ENCODE measurements at places on chromosomes 12 and 14.

DNA sequence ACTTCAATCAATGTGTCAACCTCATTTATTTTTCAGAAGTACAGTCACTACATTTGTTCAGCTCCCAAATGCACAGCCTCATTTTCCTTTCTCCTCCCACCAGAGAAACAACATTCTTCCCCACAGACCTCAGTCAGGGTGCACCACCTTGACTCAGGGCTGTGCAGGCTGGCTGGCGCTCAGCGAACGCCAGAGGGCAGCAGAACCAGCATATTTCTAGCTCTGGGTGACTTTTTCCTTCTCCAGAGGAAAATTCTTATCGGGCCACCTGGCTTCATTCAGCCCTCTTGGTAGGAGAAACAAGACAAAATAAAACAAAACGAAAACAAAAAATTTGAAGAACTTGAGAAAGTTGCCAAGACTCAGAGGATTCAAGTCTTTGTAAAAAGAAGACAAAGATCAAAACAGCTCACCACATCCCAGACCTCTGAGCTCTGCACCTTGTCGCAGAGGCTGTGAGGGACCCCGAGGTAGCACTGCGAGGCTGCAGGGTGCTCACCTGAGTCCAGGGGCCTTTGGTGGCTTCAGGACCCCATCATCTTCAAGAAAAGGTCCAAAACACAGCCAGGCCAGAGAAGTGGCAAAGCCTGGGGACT is 33.7 kb downstream of the PAH start:
- peak; percentile 14 for DNase-seq

- DNase-seq, result no peak
Measured at GRCh38 chr12:132064631-132065030, 79.5 kb downstream of the DDX51 start.

- no peak for DNase-seq
Measured at GRCh38 chr12:54261815-54262402, 18.0 kb downstream of the CBX5 start.

- no peak for DNase-seq
Measured at GRCh38 chr12:122106843-122107242, 28.3 kb downstream of the MLXIP start.

DNA sequence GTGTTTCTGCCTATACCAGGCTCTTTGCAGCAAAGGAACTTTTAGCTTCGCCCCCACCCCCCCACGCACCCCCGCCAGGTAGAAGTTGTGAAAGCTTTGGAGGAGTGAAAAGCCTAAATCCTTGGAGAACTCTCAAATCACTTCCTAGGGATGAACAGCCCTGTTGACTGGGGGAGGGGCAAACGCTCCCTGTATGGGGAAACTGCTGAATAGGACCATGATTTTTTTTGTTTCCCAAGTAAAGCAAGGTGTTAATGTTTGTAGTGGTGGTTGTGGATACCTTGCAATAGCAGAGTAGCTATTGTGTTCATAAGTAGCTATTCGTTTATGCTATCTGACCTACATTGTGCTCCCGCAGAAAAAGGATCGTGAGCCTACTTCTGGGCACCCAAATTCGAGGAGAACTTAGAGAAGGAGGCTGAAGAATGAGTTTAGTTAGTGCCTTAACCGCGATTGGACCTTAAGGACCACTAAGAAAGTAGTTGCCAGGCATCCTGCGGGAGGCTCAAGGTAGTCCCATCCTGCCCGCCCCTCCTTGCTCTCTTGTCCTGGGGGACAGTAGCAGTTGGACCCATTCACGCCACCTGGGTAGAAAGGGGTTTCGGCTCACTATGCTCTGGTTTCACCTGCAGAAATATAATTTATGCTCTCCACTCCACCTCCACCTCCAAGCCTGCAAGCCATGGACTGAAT is 901 bp upstream of the NFKBIA start:
- DNase-seq, result no peak

DNA sequence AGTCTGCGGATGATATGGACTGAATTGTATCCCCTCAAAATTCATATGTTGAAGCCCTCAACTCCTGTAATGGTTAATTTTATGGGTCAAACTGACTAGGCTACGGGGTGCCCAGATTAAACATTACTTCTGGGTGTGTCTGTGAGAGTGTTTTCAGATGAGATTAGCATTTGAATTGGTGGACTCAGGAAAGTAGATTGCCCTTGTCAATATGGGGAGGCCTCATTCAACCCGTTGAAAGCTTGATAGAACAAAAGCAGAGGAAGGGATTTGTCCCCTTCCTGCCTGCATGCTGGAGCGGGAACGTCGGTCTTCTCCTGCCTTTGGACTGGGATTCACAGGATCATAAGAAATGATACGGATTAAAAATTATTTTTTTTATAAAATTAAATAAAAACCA is 84.5 kb downstream of the BBS10 start:
- no peak for DNase-seq

GRCh38 chr14:41785696-41786095 is 179.0 kb downstream of the LRFN5 start:
- no peak for DNase-seq

- DNase-seq, result no peak
Measured at GRCh38 chr12:113075137-113075683, 18.7 kb downstream of the DTX1 start.

DNA sequence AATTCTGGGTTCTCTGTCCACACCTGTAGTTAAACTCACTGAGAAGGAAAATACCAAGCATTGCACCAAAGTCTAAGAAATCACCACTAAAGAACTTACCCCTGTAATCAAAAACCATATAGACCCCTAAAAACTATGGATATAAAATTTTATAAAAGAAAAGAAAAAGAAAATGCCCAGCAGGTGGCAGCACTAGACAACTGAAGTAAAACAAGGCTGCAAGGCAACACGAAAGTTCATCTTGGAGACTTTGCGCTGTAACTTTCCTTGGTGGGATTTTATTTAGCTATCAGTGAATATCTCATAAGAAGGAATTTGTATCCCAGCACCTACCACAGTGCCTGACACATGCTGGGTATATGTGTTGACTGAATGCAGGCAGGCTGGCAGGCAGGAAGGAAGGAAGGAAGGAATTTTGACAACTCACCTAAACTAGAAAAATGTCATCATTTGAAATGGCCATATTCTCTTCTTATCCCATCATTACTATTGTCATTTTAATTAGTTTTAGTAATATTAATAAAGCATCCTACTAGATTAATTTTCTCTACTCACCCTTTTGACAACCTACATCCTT is 68.2 kb upstream of the ETV6 start:
- peak; percentile 65 for DNase-seq

- DNase-seq, result no peak
Measured at GRCh38 chr12:21912318-21912717, 28.9 kb downstream of the ABCC9 start.

DNA sequence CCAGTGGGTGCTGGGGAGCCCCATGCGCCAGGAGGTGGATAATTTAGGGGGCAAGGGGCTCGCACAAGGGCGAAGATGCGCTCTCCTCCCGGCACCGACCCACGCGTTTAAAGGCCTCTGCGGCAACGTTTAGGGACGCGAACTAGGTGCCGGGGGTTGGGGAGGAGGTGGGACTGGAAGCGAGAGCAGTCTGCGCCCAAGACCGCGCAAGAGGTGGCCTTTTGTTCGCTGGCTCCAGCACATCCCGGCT is 1.3 kb downstream of the SLC38A1 start:
- DNase-seq, result peak; percentile 16

DNA sequence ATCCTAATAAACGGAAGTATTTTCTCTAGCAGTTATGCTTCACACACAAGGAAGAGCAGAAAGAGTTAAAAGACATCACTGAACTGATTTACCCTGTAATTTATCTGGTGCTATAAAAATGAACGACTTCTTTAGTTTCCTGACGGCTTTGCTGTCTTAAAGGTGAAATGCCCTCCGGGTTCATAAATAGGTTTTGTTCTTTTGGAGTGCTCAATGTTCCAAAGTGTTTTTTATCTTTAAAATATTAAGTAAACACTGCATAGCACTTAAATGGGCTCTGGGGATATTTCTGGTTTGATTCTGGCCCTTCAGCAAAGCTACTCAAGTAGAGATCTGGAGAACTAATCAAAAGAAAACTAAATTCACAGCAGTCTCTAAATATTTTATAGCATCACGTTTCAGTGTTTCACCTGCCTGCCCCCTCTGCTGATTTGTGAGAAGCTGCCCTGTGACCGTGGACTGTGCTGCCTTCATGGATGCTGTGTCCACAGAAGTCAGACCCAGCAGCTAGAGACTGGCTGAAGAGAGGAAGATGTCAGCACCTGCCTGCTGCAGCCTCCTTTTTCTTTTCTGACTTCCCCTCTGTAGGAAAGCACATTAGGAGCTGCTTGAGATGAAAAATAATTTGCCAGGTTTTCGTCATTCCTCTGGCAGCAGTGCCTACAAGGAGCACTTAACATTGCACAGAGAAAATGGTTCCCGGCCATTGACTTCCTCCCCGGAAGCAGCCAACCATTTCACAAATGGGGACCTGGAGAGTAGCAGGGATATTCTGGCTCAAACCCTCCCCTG is 205.1 kb upstream of the FSCB start:
- no peak for DNase-seq

DNA sequence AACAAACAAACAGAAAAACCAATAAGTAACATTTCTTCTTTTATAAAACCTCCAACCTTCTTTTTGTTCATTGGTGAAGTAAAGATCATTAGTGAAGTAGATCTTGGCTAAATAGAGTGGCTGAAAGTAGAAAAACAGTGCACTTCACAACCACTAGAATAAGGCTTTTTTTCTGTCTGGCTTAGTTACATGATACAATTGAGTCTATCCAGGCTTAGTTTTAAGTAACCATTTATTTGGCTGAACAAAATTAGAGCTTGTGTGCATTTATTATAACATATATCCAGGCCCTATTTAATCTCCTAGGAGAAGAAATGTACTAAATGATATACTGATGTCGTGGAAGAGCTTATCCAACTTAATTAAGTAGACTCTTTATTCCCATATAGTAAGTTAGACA is 65.8 kb upstream of the STK38L start:
- DNase-seq, result no peak

DNA sequence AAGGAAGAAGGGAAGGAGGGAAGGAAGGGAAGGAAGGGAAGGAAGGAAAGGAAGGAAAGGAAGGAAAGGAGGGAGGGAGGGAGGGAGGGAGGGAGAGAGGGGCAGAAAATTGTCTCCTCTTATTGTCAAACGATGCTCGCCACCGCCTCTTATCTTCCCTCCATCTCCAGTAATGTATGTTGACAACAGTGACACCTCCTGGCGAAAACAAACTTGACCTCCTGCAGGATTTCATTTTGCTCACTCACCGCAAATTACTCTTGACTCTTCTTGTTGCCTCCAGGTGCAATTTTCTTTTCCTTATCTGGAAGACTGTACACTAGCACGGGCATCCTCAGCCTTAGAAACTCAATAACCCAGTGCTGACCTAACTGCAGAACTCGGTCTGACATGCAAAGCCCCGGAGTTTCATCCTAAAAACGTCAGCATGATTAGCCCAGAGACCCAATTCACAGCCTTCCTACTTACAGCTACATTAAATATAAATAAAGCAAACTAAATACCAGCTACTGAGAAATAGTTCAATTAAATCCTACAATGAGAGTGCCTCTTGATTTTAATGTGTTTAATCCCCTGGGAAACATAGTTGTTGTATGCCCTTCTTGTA is 512.4 kb upstream of the TMPO start:
- DNase-seq, result peak; percentile 4

GRCh38 chr14:60273956-60274355 is 24.9 kb downstream of the PPM1A start:
- DNase-seq, result no peak

GRCh38 chr12:107788281-107788680 is 13.8 kb downstream of the ASCL4 start:
- DNase-seq, result no peak

DNA sequence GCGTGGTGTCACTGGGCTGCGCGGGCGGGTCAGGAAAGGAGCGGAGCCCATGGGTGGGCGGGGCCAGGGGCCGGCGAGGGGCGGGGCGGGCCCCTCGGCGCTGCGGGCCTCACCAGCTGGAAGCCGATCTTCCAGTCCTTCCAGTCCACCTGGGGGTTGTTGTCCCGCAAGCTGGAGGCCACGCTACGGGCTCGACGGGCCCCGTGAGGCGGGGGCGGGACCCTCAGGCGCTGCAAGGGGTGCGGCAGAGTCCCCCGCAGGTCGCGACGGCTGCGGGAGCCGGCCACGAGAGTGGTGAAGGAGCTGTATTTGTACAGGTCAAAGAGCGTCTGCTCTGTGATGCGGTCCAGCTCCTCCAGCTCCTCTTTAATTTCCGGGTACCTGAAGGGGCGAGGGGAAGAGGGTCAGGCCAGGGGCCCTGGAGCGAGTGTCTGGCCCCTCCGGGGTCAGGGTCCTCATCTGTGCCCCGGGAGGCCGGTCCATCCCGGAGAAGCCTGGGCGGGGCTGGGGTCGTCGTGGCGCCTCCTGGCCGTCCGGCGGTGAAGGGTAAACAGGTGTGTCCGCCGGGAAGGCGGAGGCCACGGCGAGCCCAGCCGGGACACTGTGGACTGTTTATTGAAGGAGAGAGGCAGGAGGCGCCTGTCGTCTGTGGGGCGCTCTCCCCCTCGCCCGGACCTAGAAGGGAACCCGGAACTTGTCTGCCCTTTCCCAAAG is 11.9 kb downstream of the SCNN1A start:
- peak; percentile 63 for DNase-seq

DNA sequence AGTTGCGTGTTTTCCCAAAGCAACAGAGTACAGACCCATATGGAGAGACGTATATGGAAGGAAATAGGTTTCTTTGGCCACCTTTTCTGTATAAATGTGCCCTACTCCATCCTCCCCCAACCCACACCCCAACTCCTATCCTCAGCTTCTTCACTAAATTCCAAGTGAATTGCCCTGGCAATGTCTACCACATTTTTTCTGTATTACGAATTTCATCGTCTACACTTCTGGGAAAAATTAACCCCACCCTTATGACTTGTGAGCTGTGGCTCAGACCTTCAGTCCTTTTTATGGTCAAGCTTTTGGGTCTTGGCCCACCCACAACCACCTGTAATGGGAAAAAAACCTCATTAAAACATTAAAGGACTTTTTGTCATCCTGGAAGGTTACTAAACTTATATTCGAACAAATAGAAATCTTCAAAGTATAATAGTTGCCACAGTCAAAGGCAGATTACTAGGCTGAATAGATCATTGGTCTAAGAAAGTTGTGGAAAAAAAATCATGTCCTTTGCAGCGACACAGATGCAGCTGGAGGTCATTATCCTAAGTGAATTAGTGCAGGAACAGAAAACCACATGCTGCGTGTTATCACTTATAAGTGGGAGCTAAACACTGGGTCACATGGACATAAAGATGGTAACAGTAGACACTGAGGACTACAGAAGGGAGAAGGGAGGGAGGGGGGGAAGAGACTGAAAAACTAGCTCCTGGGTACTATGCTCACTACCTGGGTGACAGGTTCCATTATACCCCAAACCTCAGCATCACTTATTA is 15.7 kb upstream of the NFKBIA start:
- no peak for DNase-seq

GRCh38 chr14:68596211-68596610 is 196.7 kb downstream of the ZFP36L1 start:
- DNase-seq, result no peak

- DNase-seq, result no peak
Measured at GRCh38 chr14:57038689-57039088, 228.4 kb upstream of the OTX2 start.

GRCh38 chr12:46794593-46795190 is 31.1 kb downstream of the SLC38A4 start:
- DNase-seq, result no peak
